Left renal pelvis (tissue), 4 donors: ENCODE measurements at places on chromosomes 1 and 21.
A peak's percentile ranks its signal among the peaks of the same experiment; 100 is the strongest.

DNA sequence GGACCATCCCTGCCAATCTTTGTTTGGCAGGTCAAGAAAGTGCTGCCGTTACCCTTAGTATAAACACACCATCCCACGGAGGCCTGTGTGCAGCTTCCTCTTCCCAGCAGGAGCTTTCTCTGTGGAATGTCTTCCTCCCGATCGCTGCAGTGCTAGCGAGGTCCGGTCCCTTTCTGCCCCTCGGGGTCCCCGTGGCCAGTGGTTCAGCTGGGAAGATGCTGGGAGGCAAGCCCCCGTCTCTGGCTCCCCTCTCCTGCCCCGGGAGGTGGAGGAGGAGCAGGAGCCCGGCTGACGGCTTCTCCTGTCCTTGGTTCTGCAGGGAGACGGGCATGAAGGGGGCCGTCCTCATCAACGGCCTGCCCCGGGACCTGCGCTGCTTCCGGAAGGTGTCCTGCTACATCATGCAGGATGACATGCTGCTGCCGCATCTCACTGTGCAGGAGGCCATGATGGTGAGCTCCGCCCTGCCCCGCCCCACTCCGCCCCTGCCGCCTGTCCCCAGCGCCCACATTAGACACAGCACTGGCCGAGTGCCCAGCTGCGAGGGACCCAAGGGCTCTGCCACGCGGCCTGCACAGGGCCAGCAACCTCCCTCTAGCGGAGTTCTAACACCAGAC lies 42.1 kb downstream of the TFF3 start:
- DNase-seq, result no peak

GRCh38 chr1:182291584-182292192 lies 99.9 kb downstream of the GLUL start:
- no peak for DNase-seq

GRCh38 chr1:157472056-157472701 lies 80.1 kb downstream of the FCRL5 start:
- DNase-seq, result no peak

DNA sequence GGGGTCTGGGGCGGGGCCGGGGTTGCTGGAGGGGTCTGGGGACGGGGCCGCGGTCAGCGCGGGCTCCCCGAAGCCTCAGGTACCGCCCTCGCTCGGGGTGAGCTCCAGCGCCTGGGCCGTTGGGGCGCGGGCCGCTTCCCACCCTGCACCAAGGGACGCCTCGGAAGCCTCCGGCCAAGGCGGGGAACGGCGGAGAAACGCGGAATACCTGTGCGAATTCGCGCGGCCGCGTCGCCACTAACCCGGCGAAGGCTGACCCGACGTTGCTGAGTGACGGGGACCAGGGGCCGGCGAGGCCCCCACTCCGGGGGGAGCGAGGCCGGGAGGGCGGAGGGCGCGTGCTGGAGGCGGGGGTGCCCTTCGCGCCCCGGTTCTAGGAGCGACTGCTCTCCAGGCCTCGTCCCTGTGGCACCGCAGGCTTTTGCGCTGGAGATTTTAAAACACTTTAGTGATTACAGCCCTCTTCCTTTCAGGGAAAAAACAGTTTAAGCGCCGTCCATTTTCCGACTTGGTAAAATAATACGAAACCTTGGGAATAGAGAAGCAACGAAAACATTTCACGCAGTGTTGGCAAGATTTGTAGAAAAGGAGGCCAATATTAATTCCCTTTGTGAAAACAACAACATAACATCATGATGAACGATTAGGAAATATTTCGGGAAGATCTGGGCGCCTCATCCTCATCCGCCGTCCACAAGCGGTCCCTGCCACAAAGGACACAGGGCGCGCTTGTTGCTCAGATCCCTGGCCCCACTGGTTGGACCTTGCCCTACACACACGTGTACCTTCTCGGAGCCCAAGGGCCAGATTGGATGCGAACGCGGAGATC lies 971 bp upstream of the GNG4 start:
- DNase-seq, result no peak

DNA sequence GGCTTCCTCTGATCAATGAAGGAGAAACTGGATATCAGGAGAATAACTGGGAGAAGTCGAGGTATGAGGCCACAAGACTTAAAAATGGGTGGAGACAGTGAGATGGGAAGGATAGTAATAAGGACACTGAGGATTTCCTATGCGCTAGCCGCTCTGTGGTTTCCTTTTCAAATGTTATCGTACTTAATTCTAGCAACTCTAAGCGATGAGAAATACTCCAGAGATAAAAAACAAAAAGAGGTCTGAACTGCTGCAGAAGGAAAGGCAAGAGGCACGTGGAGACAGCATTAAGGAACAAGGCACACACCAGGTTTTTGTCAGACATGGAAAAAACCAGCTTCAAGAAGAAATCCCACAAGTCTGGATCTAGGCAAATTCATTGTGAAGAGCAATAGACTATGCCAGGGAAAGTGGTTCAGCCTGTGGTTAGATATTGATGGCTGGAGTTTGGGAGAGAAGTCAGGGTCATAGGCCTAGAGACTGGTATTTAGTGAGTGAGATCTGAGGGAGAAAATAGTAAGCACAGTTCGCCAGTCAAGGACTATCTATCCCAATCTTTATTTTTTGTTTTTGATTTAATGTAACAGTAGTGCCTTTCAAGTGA lies 5.3 kb downstream of the CLCA2 start:
- DNase-seq, result no peak

DNA sequence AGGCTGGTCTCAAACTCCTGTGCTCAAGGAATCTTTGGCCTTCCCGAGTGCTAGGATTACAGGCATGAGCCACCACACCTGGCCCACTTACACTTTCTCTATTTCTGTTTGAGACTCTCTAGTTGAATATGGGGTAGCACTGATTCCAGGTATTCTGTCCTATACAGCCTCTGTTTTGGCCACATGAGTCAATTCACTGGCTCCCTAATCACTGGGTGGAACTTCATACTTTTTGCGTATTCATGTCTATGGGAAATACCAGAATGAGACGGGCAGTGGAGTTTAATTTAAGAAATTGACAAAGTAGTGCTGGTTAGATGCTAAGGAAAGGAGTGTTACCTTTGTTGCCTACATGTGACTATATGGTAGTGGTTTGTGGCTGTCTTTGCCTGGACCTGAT lies 35.5 kb downstream of the MACF1 start:
- DNase-seq, result no peak

GRCh38 chr1:65065524-65066418 lies 82.2 kb upstream of the AK4 start:
- peak; percentile 18 for DNase-seq

DNA sequence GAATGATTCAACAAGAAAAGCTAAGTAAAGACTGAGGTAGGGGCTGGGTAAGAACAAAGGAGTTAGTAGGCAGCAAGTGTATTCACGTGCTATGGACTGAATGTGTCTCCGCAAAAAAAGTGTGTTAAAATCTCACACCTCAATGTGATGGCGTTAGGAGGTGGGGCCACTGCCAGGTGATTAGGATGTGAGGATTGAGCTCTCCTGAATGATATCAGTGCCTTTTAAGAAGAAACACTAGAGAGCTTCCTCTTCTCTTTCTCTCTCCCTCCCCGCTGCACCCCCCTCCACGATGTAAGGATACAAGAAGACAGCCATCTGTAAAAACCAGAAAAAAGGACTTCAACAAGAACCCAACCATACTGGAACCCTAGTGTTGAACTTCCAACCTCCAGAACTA lies 396.1 kb upstream of the PLXNA2 start:
- no peak for DNase-seq

GRCh38 chr1:34787461-34788420 lies 5.1 kb upstream of the GJA4 start:
- no peak for DNase-seq

DNA sequence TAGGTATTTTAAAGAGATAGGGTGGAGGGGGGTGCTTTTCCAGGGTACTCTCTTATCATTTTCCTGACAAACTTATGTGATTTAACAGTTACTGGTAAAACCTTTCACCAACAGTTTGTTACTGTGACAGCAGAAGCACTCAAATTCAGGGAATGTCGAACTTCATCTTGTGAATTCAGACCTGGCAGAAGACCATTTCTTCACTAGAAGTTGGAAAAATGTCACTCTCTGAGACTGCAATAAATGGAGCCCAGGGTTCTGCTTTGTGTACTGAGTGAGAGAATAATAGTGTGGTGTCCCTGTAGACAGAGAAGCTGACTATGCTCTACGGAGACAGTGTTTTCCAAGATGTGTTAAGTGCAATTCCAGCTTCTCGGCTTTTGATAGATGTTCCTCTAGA lies 200.2 kb downstream of the ST6GALNAC3 start:
- DNase-seq, result no peak

GRCh38 chr1:54474310-54475251 lies 68.4 kb upstream of the SSBP3 start:
- no peak for DNase-seq

DNA sequence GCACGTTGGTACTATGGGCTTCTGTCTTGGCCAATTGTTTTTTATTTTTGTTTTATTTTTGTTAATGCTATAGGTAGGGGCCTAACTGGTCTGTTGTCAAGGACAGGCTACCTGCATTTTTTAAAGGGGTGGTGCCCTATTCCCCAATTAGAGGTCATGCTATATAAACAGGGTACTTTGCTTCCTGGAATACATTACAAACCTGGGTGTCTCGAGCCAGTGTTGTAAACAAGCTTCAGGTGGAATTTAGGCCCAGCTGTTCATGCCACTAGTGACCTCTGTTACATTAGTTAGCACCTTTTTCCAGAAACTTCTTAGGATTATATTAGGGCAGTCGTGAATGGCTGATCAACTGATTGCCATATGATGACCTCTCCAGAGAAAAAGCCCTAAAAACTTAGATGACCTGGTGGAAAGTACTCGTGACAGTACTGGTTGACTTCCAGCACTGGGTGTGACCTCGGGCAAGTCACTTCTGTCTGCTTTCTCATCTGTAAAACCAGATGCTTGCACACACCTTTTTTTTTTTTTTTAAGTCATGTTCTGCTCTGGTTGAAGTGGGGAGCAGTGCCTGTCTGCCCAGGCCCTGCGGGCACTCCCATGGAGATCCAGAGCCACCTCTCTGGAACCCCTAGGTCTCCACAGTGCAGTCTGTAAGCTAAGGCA lies 46.5 kb downstream of the ELK4 start:
- no peak for DNase-seq

DNA sequence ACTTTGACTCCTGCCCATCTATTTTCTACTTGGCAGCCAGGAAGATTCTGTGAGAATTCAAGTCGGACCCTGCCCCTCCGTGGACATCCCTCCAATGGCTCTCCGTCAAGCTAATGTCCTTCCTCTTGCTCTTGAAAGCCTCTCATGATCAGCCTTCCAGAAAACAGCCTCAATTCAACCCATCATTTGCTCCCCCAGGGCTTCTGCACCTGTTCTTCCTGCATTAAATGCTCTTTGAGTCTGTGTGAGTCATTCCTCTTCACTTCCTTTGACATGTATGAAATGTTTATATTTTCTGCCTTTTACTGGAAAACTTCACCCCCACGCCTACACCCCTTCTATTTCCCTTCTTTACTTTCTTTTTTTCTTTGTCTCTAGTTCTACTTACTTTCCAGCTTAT lies 734.1 kb upstream of the ZP4 start:
- DNase-seq, result no peak

- DNase-seq, result no peak
Measured at GRCh38 chr1:67214420-67215174, 48.3 kb downstream of the IL23R start.

DNA sequence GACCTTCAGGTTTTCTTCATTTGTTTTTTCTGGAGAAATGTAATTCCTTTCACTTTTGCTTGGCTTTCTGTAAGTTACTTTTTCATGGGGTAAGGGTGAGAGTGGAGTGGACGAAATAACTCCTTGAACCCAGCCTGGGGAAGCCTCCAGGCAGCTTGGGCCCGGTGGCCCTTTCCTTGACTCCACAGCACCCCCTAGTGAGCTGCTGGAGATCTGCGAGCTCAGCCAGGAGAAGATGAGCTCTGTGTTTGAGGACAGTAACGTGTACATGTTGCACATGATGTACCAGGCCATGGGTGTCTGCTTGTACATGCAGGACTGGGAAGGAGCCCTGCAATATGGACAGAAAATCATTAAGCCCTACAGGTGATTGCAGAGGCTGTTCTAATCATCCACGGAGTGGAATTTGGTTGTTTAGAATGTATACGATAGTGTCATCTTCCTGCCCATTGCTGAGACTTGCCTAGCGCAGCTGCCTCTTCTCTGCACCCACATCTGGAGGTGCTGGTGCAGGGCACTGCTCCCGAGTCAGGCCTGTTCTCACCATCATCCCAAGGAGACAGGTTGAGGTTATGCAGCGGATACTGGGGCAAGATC lies 51.0 kb downstream of the SMYD2 start:
- no peak for DNase-seq

DNA sequence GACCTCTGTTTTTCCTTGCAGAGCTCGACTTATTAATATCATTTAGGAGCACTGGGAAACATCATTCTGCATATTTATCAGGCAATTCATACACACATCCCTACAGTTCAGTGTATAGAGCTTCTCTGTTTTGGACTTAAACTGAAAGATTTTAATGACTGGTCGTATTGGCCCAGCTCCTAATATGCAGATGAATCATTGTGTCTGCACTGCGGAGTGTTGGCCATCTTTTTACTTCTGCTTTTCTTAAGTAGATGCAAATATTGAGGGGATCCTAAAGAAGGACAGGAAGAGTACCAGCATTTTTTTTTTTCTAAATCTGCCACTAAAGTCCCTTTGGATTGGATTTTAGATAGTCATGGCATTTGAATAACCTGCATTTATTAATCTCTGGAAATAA lies 154.8 kb downstream of the BACH1 start:
- DNase-seq, result no peak

DNA sequence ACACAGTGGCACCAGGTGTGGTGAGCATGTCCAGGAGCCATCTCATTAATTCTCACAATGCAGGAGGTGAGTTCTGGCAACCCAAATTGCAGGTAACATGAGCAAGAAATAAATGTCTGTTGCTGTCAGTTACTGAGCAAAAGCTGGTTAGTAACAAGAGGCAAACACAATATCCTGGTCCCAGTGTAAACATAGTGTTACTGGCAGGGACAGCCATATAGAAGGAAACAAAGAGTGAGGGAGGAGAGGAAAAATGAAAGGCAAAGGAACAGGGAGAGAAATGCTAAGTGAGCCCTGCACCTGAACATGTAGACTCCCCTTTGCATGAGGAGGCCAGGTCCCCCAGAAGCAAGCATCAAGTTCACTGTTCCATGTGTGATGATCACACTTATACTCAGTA lies 203.6 kb downstream of the TRABD2B start:
- no peak for DNase-seq

GRCh38 chr1:3738943-3739342 lies 13.3 kb upstream of the CCDC27 start:
- no peak for DNase-seq
